ENCODE measurements at places on chromosomes 3 and 15.

DNA sequence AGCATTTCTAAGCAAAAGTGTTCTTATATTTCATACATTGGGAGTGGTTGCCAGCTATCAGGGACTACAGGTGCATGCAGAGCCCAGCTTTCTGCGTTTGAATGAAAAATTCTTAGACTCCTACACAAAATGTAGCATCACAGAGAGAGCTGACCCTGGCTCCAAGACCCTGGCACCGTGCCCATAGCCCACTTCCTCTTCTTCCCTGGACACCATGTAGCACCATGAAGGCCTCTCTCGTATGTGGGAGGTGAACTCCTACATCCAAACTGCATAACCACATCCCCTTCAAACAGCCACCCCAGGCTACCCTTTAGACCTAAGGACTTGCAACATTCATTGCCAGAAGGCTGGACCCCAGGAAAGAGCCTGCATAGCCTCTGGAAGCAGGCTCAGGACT is 35.8 kb upstream of the ATOSA start:
- no peak for DNase-seq

DNA sequence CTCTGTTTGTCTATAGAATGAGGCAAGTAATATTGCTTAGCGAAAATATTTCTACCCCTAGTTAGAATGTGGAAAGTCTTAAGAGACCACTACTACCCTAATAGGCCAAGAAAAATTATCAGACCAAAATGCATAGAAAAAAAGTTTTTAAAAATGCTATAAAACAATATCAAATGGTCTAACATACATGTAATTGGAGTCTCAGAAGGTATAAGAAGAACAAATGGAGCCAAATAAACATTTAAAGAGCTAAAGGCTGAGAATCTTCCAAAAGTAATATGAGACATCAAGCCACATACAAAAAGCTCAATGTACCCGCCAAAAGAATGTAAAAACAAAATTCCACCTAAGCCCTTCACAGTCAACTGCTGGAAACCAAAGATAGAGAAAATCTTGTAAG is 133.5 kb upstream of the GADL1 start:
- no peak for DNase-seq

- no peak for DNase-seq
Observed at GRCh38 chr3:168216851-168217250, 121.1 kb upstream of the GOLIM4 start.

DNA sequence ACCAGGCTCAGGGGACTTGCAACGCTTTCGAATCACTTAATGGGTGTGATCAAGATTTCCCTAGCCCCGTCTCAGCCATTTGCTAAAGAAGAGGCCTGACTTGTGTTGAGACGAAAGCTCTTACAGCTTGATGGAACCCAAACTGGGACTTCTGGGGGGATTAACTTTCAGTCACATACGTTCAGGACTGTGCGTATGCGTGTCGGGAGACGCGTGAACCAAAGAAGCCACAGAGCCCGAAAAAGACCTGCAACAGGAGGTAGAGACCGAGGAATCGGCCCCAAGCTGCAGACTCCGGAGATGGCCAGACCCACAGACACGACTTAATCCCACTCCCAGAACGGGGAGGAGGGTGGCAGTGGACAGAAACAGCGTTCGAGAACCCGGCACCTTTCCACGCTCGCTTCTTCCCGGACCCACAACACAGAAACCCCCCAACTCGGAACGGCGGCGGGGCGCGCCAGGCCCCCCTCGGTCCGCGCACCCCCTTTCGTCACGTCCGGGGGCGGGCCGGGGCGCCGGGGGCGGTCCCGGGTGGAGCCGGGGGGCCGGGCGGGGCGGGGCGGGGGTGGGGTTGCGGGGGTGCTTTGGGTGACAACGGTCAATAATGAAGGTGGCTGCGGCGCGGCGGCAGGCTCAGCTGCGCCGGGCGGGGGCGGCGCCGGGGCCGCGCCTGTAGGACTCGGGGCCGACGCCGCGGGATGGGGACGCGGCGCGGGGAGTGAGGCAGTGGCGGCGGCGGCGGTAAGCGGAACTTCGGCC is at the start of gene ATP11B:
ATP11B (plus strand) TSS at position 604 of the 762 bp plus-strand sequence. CDS start 256 bp downstream, outside the sequence.
- DNase-seq, result peak; percentile 63

DNA sequence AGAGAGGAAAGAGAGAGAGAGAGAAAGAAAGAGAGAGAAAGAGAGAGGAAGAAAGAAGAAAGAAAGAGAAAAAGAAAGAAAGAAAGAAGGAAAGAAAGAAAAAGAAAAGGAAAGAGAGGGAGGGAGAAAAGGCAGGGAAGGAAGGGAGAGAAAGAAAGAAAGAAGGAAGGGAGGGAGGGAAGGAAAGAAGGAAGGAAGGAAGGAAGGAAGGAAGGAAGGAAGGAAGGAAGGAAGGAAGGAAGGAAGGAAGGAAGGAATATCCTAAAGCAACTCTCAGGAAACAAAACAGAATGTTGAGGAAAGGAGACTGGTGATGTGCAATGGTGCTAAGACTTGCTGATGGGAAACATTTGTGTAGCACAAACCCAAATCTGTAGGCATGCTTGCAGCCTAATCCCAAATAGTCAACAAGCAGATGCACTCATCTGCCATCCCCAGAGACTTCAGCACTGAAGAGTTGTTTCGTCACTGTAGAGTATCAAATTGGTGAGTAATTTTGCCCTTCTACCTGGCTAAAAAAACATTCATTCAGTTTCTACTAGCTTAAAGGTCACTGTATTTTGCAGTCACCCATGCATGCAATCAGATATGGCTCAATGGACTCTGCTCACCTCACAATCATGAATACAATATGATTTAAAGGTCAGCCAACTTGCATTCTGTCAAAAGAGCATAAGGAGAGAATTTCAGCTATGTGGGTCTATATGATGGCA is 480.3 kb downstream of the FGF12 start:
- DNase-seq, result no peak

DNA sequence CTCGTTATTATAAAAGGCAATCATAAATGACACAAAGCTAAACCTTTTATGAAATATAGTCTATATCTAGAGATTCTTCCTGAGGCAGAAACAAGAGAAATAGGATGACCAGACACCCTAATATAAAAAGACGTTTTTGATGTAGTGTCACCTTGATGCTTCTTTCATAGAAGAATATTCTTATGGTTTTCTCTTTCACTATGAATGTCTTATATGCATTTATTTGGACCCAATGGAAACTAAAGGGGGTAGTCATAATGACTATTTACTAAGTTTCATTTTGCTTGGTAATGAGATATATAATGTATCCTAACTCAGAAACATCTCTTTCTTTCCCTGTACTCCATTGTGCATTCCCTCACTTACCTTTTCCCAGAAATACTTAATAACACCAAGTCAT is 393.9 kb downstream of the RAP2B start:
- DNase-seq, result no peak

GRCh38 chr3:114671741-114672510 is 378.1 kb downstream of the TIGIT start:
- no peak for DNase-seq

DNA sequence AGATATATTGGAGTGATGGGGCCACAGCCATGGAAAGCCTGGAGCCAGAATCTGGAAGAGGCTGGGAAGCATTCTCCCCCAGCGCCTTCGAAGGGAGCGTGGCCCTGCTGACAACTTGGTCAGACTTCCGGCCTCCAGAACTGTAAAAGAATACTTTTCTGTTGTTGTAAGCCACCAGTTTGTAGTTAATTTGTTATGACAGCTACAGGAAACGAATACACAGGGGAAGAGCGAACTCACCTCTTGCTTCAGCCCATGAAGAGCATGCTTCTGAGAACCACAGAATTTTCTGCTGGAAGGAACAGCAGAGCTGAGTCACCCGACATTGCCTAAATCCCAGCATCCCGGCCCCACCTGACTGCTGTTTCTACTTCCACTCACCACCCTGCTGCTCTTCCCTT is 501.7 kb downstream of the SHQ1 start:
- DNase-seq, result peak; percentile 69

DNA sequence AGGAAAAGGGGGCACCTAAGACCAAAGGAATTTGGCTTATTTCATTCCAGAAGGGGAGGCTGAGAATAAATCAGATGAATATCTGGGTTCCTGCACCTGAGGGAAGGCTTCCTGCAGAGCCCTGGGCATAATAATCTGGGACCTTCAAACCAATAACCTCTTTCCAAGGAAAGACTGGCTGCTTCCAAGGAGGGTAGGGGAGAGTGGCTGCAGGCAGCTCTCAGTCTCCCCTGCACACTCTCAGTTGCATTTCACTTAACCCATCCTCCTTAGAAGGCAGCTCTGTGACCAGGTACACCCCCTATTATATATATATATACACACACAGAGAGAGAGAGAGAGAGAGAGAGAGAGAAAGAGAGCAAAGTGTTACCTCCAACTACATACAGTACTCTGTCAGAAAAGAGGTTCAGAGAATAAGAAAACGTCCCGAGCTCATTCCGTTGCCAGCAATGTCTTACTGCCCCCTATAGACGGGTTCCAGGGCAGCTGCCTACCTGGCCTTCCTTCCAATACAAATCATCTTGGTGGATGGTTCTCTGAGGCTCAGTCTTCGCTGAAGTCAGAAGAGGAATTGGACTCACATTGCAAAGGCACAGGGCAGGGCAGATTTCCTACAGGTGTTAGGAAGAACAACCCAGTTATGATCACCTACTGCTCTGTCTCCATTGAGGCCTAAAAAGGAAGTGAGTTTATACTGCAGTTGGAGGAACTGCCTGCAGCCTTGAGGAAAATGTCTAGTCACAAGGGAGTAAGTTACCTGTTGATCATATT is 26.1 kb downstream of the CAPN3 start:
- no peak for DNase-seq

DNA sequence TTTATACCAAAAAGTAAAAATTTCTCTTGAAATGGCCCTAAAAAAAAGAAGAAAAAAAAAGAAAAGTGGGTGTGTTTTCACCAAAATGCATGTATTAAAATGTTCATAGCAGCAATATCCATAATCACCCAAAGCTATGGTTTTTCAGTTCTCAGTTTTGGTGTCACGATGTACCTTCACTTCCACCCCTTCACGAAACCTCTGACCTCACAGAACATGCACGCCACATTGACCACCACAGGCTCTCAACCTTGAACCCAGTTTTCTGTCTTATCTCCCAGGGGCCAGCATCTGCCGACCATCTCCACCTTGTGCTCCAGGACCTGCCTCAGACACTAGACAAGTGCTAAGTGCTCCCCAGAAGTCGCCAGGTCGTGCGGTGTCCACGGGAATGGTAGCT is 30.4 kb downstream of the COLQ start:
- no peak for DNase-seq

DNA sequence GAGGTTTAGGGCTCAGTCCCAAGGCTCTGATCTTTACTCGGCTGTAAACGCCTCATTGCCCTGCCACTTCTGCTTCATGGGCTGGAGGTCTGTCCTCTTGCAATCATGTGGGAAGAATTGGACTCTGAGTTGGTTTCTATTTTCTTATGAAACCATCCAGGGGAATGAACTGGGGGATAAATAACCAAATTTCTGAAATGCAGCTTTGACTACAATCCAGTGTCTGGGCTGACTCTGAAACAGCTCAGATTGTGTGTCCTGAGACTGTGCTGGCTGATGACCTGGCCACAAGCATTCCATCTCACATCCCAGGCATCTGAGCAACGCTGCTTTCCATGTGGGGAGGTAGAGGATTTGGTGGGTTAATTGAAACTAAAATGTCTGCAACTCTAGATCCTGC is 71.0 kb upstream of the GALNT15 start:
- no peak for DNase-seq

DNA sequence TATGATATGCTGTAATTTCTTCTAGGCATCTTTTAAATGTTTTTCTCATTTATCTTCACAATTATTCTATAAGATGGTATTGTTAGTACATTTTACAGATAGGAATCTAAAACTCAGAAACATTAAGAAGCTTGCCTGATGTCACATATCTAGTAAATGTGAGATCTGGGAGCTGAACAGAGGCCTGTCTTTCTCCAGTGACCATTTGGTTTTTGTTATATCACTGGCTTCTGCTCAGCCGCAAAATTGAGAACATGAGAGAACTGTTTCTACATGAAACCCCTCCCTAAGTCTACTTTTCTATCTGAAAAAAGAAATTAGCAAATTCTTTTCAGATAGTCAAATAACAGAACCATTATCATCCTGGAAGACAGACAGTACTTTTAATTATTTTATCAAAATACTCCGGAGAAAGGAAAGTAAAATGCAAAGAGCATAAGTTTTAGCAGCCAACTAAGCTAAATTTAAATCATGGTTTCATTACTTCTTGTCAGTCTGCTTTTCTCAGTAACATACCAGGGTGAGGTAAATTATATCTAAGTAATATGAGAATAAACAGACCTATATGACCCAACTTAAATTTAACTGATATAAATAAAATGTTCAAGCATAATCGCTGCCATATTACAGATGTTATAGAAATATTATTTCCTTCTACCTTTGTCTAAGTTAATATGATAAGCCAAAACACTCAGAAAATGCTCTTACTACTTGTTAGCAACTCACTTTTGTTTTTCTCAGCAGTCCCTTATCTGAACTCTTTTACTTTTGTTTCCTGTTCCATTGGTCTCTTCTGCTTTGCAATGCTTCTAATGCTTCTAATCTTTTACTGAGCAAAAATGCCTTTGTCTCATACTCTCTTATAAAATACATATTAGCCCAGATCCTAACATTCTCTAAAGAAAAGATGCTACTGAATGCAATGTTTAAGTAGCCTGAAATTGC is 68.0 kb upstream of the MBNL1 start:
- DNase-seq, result no peak

DNA sequence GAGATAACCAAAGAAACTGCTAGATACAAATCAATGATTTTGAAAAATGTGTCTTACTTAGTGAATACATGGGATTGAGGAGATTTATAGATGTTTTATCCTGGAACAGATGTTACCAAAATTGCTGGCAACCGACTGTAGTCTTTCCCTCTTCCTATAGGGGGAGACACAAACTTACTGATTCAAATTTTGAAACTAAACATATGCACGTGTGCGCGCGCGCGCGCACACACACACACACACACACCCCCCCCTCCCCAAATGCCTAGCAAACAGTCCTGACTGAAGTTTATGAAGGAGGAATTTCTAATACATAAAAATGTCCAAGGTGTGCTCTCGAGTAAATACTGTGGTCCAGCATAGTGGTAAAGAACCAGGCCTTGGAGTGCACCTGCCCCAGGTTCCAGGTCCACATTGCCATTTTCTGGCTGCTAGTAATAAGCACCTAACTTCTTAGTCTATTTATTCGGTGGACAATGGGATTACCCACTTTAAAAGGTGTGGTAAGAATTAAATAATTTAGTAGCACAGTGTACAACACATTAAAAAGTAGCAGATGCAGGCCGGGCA is 18.5 kb upstream of the C3orf62 start:
- peak; percentile 29 for DNase-seq

GRCh38 chr3:137845194-137845593 is 81.1 kb downstream of the SOX14 start:
- DNase-seq, result no peak

GRCh38 chr15:40038275-40038637 is 725 bp downstream of the SRP14 start:
- DNase-seq, result peak; percentile 42

Data from CD14-positive monocyte (primary cell).